ENCODE measurements at places on chromosomes 5 and 9.

DNA sequence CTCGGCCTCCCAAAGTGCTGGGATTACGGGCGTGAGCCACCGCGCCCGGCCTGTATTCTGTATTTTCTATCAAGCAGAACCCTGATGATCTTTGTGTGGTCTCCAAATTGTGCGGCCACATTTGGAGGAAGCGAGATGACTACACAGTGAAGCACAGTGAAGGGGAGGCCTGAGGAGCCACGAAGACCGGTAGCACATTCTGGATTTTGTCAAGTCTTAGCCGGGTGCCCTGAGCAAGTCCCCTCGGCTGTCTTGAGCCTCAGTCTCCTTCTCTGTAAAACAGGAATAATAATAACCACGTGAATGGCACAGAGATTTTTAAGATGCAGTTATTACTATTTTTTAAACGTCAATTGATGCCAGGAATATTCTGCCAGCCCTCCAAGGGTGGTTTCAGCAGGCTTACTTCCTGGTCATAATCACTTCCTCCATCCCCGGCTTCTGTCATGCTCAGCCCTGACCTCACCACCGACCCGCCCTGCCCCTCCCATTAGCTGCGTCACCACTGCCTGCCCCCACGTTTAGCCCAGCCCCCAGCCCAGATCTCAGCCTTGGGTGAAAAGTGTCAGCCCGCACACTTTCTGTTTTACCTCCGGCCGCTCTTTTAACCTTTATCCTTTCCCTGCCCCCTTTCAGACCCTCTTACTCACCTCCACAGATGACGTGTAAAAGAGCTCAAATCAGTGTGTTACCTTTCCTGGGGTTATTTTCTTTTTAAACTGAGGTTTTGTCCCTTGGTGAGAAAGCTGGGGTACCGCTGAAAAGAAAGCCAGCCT is 27.0 kb upstream of the ERGIC1 start:
- DNase-seq, result peak; percentile 82

DNA sequence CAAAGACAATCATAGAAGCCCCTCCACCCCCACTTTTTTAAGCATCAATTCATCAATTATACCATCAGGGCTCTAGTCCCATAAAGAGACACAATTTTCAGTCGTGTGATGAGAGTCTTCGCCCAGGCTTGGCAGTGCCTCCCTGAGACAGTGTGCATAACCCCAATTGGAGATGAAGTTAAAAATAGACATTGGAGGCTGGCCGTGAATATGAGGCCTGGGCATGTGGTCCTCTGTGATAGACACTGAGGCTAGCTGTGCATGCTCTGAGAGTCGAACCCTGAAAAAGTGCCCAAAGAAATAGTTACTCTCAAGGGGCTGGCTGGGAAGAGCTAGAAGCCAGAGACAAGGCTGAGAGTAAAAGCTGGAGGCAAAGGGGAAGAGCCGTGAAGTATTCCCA is 248.6 kb upstream of the NR4A3 start:
- DNase-seq, result no peak

- DNase-seq, result no peak
Observed at GRCh38 chr9:109108318-109108717, 11.4 kb downstream of the TMEM245 start.

GRCh38 chr9:134983506-134984371 is 66.0 kb upstream of the FCN1 start:
- no peak for DNase-seq

All from activated naive CD8-positive, alpha-beta T cell treated with anti-CD3 and anti-CD28 coated beads, Interleukin-2, amount 50 U/mL, for 16 hours (primary cell).